ENCODE measurements at places on chromosomes 2 and 18.

- no peak for DNase-seq
Observed at GRCh38 chr18:45834306-45834705, 8.8 kb downstream of the SIGLEC15 start.

DNA sequence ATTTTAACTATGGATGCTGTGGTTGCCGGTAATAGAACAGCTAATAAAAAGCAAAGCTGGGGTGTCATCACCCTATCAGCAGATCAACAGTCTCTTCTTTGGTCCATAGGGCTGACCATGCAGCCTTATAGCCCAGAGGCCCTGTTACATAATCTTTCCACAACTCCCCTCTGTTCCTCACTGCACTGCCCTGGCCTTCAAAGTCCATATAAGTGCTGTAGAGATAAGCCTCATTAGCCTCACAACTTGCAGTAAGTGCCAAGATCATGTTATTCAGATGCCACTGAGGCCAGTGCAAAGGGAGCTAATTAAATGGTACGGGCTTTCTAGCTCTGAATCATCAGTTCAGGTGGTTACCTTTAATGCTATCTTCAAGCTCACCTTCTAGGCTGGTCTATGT, 89.7 kb upstream of the CXCR4 start:
- no peak for DNase-seq

DNA sequence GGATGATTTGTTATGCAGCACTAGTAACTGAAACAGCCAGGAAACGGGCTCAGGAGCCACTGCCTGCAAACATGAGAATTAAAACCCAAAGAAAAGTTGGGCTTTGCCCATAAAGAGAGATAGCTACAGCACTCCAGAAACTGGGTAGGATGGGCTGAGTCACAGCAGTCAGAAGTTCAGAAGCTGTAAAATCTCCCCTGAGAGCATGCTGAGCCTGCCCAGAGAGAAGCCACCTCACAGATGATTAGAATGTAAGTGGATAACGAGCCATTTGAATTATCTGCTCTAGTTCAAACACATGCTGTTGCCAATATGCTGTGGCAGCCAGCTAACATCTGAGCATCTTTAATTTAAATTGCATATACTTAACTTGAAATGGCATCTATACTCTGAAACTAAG, 388.1 kb upstream of the ACVR2A start:
- no peak for DNase-seq

GRCh38 chr2:42796427-42797248, 4.3 kb upstream of the HAAO start:
- no peak for DNase-seq

GRCh38 chr2:18545384-18545783, 15.1 kb downstream of the RDH14 start:
- no peak for DNase-seq

GRCh38 chr2:202847693-202848524, 23.7 kb downstream of the ICA1L start:
- no peak for DNase-seq

- DNase-seq, result no peak
Observed at GRCh38 chr2:56540916-56541315, 357.1 kb downstream of the CCDC85A start.

GRCh38 chr2:144632809-144633208, 112.9 kb upstream of the ZEB2 start:
- DNase-seq, result no peak

DNA sequence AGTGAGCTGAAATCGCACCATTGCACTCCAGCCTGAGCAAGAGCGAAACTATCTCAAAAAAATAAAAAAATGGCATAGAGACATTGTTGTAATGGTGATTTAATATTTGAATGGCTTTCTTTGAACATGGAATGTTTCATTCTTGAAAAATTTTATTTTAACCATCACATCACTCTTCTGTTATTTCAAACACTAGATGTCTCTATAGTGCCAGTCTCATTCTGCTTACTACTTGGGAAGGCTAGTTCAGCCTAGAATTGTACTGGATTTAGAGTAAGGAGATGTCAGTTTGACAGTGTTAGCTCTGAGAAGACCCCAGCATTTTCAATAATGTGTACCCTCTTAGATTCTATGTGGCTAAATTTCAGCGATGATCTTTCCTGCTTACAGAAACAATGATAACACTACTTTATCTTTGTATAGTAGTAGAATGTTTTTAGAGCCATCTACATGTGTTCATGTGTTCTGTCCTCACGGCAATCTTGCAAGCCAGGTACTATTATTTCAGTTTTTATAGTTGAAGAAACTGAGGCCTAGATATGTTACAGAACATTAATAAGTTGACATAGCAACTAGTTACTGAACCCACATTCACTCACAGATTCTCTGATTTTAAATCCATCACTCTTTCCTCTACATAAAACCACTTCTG, 142.9 kb upstream of the ZSWIM2 start:
- DNase-seq, result no peak

DNA sequence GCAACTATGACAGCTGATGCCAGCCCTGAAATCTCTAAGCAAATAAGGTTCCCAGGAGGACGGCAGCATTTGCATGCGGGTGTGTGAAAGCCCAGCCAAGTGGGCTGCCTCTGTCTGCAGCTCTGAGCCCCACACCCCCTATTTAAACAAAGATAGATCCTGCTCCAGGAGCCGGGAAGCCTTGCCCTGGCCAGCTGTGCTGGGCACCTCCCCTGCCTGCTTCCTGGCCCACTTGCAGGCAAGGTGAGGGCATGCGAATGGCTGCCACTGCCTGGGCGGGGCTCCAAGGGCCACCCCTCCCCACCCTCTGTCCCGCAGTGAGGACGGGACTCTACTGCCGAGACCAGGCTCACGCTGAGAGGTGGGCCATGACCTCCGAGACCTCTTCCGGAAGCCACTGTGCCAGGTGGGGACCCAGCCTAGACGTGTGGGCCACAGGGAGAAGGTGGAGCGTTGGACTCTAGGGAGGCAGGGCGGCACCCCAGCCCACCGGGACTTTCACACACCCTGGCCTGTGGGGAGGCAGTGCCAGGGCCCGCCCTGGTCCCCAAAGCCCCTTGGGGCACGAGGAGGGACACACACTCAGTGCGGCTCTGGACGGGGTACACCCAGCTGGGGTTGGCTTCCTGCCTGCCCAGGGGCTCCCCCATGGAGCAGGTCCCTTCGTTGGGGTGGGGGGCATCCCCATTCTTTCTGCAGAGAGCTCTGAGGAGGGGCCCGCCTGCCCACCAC, at the start of gene ANO7:
ANO7 (plus strand) TSS at position 317 of the 732 bp plus-strand sequence. CDS start 1,387 bp downstream, outside the sequence.
- no peak for DNase-seq

DNA sequence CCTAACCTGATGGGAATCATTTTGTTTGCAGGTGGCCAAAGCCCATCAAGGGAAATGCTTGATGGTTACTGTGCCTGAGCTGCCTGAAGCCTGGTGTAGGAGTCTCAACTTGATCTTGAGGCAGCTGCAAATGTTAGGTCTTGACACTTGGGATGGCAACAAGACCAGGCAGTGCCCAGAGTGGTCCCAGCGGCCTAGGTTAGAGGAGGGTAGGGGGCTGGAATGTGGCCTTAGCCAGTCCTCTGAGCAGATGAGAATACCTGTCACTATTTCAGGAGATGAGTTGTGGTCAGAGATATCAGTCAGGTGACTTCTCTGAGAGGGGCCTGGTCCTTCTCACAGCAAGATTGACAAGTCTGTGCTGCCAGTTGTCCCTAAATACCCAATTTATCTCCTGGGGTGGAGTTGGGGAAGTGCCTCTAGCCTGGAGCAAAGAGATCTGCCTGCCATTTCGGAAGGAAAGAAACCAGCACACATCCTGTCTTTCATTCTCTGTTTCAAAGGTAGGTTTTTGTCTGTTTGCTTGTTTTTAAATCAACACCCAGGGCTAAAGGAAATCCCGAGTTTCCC, 13.4 kb downstream of the SPTBN1 start:
- no peak for DNase-seq

- DNase-seq, result no peak
Observed at GRCh38 chr18:67318651-67319050, 197.9 kb downstream of the DSEL start.

- DNase-seq, result no peak
Observed at GRCh38 chr2:219441451-219442255, 7.0 kb downstream of the SPEG start.

GRCh38 chr2:2735041-2735440, 404.0 kb upstream of the MYT1L start:
- DNase-seq, result no peak

DNA sequence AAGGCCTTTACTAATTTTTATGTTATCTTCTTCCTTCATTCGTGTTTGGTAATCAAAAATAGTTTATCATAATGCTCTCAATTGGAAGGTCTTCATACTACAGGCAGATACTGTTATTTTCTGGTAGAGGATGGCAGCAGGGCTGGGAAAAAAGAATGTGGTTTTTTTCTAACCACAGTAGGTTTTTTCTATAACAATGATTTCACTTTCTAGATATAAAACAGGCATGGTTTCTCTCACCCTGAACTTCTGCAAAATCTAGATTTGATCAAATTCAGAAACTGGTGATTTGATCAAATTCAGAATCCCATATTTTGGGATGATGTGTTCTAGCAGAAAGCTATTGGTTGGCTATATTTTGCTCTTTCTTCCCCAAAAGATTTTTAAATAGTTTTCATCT, 27.6 kb downstream of the BCL11A start:
- no peak for DNase-seq

GRCh38 chr18:26335571-26336487, 109.6 kb downstream of the TAF4B start:
- no peak for DNase-seq

DNA sequence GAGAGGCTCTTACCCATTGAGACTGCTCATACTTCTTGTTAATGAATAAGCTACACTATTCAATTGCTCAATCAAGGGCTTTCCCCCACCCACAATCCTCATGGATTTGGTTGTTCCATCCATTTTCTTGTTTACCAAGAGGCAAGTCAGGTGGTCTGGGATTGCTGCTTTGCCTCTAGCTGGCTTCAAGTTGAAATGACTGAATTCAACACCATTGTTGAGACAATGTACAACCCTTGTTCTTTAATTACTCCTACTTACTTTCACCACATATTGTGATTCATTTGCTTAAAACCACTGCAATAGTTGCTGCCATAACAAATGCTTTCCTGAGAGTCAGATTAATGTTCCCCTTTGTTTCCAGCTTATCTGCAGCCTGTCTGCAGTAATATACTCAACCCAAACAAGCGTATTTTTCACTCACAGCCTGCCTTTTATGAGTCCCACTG, 532.2 kb downstream of the RIT2 start:
- no peak for DNase-seq

- no peak for DNase-seq
Observed at GRCh38 chr18:65423776-65424175, 327.0 kb upstream of the CDH7 start.

- no peak for DNase-seq
Observed at GRCh38 chr2:216768908-216769411, 73.6 kb upstream of the IGFBP5 start.

DNA sequence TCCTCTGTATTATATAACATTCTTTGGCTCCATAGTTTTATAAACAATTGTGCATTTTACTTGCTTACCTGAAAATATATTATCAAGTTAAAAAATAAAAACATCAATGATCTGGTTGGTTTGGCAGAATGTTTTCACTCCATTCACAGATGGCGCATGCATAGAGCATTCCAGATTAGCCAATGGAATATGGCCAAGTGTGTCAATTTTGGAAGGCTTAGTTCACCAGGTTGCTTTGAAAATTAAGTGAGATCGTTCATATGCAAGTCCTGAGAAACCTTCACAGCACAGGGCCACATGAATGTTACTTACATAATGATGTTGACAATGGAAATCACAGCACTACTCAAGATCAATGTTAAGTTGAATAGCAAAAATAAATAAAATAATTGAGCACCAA, 335.7 kb downstream of the GRB14 start:
- no peak for DNase-seq

GRCh38 chr2:22907330-22907729, 477.6 kb upstream of the KLHL29 start:
- no peak for DNase-seq

DNA sequence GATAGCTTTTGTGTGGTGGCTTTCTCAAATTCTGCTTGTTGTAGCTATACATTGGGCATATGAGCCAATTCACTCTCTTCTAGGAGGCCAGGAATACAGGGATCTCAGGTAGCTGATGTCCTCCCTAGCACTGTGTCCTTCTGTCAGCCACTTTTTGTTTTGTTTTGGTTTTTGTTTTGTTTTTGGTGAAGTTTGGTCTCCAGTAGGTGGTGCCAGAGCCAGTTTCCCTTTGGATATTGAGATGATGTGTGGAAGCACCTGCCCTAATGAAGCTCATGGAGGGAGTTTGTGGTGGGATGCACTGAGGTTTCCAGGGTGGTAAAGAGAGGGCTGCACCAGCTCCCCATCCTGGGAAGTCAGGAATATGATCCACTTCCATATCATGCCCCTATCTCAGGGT, 100.5 kb upstream of the VWC2L start:
- DNase-seq, result no peak

DNA sequence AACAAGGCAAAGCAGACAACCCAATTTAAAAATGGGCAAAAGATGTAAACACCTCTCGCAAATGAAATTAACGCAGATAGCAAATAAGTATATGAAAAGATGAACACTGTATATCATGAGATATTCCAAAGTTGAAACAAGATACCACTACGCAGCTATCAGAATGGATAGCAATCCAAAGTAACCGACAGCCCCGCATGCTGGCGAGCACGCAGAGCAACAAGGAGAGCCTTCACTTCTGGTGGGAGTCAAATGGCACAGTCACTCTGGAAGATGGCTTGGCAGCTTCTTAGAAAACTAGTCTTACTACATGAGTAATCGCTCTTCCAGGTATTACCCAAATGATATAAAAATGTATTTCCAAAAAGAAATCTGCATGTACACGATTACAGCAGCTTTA, 1.4 kb downstream of the NDUFA10 start:
- DNase-seq, result no peak

- DNase-seq, result no peak
Observed at GRCh38 chr2:10030311-10030736, 13.0 kb upstream of the KLF11 start.

DNA sequence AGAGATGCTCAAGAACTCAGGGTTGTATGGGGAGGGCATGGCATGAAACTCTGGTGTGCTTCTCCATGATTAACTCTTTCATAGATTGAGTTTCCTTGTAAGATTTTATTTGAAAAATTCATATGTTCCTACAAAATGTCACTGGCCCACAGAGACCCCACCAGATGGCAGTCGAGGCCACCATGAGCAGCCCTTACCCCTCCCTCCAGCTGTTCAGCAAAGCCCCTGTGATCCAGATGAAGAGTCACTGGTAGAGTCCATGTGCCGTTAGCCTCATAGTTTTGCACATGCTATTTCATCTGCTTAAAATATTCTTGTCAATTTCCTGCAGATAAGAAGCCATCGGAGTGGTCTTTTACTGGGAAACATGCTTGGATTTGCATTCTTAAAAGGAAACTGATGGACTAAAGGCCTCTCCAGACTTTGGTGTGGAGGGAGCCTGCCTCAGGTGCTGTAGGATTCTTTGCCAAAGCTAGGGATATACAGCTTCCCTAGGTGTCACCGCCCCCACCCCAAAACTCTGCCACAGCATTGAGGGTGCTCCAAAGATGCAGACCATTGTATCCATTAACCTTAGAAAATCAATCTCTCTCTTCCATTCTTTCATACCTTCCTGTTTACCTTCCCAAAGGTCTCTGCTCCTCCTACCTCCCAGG, 18.8 kb downstream of the ZNF385B start:
- DNase-seq, result no peak

Measured in activated CD4-positive, CD25-positive, alpha-beta regulatory T cell treated with anti-CD3 and anti-CD28 coated beads, Interleukin-2, amount 50 U/mL, for 16 hours (primary cell).